ENCODE measurements at places on chromosomes 11 and 22.

DNA sequence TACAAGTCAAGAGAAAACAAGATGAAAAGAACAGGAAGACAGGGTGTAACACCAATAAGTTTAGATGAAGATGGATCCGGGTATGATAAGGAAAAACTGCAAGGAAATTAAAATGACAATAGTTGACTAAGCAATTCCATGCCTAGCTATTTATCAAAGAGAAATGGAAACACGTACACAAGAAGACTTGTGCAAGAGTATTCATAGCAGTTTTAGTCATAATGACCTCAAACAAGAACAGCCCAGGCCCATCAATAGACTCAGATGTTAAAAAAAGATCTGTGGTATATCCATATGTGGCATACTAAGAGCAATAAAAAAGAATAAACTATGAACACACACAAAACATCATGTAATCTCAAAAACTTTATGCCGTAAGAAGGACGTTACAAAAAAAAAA, 33.2 kb downstream of the SLC5A12 start:
- no peak for DNase-seq

DNA sequence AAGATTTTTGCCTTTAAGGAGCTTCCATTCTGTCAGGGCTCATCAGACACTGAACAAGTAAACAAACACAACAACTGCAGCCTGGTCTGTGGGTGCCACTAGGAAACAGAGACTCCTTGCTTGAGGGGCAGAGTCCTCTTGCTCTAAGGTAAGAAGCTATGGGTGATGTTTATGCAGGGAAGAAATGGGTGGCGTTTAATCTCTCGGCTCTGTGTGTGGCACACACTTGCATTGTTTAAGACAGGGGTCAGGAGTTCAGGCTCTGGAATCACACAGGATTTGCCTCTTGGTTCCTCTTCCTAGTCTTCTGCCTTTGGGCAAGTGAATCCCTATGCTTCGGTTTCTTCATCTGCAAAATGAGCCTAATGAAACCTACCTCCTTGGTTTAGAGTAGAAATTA, 90.3 kb downstream of the PRR5L start:
- no peak for DNase-seq

DNA sequence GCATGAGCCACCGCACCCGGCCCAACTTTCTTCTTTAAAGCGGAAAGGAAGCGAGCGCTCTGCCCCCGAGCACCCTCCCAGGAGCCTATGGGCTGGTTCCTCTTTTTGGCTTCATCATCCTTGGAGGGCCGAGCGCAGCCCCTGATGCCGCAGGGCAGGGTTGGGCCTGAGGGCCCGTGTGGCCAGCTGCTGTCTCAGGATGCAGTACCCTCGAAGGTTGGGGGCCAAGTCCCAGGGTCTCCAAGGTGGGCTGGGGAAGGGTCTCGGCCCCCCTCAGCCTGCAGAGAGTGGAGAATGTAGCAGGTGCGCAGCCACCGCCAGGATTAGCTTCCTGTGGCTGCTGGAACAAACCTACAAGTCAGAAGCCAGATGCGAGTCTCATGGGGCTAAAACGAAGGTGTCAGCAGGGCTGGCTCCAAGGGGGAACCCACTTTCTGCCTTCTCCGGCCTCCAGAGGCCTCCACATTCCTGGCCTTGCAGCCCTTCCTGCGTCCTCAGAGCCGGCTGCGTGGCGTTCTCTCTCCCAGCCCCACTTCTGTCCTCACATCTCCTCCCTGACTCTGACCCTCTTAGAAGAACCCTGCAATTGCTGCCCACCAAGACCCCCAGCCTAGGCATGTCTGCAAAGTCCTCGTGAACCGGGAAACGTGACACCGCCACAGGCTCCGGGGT, 2.9 kb downstream of the PANX2 start:
- DNase-seq = peak; percentile 23

- no peak for DNase-seq
Observed at GRCh38 chr11:90344546-90344945, 121.7 kb upstream of the CHORDC1 start.

DNA sequence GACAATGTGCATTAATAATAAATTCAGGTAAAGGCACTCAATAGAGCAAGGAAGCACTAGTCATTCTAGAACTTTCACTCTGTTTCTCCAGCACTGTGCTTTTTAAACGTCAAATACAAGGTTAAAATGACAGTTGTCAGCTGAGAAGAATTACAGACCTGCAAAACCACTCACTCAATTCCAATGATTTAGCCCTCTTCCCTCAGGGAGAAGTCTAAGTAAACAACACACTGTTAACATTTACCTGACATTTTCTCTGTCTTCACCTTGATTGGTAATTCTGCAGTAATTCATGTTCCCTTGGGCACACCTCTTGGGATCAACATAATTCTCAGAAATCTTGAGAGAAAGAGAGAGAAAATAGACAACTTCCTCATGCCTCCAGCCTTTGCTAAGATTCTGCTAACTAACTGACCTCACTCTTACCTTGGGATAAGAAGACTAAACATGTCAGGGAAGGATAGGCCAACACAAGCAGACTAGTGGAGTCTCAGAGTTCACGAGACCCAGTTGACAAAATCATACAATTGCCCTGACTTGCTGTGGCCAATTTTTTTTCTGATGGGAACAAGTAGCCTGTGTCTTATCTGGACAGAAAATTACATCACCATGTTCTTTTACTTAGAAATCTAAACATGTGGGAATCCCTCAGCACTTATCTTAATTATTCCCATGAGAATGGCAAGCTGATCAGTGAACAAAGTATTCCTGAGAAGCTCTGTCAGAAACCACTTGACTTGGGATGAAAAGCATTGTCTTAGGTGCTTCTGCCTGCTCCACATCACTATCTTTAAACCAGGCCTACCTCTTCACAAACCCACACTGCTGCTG, 516.8 kb upstream of the FAT3 start:
- DNase-seq = no peak

GRCh38 chr22:26170795-26171580, 1.7 kb downstream of the SEZ6L start:
- no peak for DNase-seq

Measured in AML-193 (cell line).